ENCODE measurements at places on chromosomes 4 and X.

DNA sequence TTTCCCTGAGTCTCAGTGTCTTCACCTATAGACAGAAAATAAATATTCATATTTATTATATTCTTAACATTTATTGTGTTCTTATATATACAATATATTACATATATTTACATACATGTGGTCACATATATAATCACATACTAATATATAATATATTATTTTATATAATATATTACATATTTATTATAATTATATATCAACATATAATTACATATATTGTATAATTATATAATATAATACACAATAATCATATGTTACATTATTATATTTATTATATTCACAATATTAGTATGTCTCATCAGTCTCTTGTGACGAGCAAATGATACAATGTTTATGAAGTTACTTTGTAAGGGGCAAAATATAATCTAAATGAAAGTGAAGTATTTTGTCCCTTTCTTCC is 87.7 kb downstream of the KDR start:
- DNase-seq, result no peak

DNA sequence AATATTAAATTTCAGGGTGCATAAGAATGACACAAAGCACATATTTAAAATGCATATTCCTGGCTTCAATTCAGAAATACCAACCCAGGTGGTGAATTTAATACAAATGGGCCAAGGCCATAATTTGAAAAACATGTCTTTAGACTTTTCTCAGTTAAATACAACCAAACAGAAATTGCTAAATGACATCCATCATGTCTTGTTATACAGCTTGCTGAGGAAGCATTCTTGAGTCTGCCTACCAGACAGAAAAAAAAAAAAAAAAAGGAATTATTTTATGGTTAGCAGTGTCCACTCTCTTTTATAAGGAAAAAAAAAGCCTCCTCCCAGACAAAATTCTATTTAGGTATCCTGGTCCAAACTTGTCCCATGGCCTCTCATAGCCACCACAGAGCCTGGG is 119.1 kb downstream of the PAPSS1 start:
- DNase-seq, result no peak

GRCh38 chrX:101206471-101206870 is 13.1 kb upstream of the DRP2 start:
- no peak for DNase-seq

GRCh38 chr4:34676400-34676799 is 1567.9 kb downstream of the ARAP2 start:
- no peak for DNase-seq

DNA sequence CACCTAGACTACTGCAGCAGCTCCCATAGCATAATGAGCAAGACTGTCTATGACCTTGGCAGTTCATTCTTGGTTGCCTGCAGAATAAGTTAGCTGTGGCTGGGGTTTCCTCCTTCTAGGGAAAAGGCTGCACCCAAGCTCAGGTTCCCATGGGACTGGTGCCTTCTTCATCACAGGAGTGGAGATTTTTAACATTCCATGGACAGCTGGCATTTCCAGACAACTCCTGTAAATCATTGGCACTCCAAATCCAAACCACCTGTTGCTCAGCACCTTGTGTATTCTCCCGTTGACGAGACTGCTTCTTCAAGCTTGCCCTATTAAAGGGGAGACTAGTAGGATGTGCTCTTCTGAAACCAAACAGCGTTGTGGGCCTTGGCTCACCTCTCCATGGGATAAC is 7.8 kb upstream of the NUP54 start:
- DNase-seq, result no peak

- DNase-seq, result peak; percentile 23
Measured at GRCh38 chr4:110071466-110071865, 126.9 kb downstream of the ELOVL6 start.

GRCh38 chr4:31370866-31371465 is 650.8 kb downstream of the PCDH7 start:
- DNase-seq, result no peak

DNA sequence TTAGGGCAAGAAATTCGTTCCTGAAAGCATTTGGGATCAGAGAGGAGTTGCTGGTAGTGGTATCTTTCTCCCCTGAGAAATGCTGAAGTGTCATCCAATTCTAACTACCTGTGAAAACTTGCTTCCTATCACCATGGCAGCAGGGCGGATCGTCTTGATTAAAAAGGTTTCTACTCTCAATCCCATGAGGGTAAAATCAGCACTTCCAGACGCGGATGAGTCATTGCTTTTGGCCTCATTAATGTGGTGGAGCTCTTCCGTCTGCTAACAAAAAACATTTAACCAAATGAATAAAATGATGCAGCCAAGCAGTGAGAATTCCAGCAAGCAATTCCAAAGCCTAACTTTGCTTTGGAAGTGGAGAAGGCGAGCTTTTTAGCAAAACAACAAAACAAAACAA is 325.6 kb downstream of the CAMK2D start:
- peak; percentile 75 for DNase-seq

DNA sequence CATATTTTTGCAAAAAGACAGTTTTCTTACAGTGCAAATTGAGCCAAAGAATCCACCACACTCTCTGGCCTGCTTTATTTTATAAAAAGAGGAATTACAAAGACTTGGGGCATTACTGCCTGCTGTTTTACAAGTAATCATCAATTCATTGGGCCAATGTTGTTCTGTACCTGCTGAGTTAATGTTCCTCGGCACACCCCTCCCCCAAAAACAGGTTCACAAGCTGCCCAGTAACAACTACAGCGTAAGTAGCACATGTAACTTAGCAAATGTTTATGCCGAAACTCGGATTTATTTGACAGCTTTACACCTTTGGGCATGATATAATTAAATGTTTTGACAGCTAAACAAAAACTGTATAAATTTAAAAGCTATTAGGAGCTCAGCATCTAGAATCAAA is 214.6 kb upstream of the MAB21L2 start:
- DNase-seq, result no peak

GRCh38 chrX:374596-374995 is 12.1 kb downstream of the PPP2R3B start:
- no peak for DNase-seq

GRCh38 chrX:16797358-16797757 is 11.1 kb downstream of the TXLNG start:
- DNase-seq, result no peak

GRCh38 chr4:125728568-125728967 is 413.8 kb downstream of the FAT4 start:
- no peak for DNase-seq

DNA sequence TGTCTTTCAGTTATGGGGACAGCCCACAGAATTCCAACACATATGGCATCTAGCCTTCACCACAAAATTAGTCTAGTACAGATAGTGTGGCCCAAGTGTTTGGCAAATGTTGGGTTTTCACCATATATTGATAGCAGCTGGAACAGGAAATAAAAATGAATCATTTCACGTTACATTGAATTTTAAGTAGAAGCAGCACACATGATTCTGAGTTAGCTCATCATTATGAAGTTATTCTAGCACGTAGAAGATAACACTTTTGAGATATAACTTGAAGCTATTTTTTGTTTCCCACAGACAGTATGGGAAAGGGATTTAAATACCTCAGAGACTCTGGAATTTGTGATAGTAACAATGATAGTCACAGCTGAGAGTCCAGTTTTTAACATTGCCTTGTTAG is 118.7 kb downstream of the FAT4 start:
- DNase-seq, result no peak

GRCh38 chr4:119585771-119586170 is 42.8 kb downstream of the PDE5A start:
- no peak for DNase-seq

- no peak for DNase-seq
Measured at GRCh38 chr4:121776610-121777401, 11.8 kb upstream of the SMIM43 start.

- DNase-seq, result no peak
Measured at GRCh38 chrX:72169008-72169728, 12.4 kb upstream of the PIN4 start.

DNA sequence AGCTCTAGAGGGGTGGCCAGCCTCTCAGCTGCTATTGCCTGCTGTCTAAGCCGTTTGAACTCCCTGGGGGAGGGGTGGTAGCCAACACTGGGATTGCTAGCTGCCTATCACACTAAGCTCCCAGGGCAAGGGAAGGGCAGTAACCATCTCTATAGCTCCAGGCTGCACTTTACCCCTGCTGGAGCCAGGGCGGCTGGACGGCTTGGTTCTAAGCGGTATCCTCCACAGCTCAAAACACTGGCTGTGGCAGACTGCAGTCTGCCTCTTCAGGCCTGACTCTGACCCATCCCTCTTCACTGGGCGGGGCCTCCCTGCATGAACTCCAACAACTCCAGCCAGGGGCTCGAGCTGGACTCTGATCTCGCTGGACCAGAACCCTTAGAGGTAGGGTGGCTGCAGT is 55.3 kb upstream of the GNRHR start:
- no peak for DNase-seq

- DNase-seq, result no peak
Measured at GRCh38 chr4:173913496-173913895, 370.0 kb downstream of the FBXO8 start.

- DNase-seq, result peak; percentile 57
Measured at GRCh38 chrX:103254171-103254824, 657 bp downstream of the TCEAL8 start.

DNA sequence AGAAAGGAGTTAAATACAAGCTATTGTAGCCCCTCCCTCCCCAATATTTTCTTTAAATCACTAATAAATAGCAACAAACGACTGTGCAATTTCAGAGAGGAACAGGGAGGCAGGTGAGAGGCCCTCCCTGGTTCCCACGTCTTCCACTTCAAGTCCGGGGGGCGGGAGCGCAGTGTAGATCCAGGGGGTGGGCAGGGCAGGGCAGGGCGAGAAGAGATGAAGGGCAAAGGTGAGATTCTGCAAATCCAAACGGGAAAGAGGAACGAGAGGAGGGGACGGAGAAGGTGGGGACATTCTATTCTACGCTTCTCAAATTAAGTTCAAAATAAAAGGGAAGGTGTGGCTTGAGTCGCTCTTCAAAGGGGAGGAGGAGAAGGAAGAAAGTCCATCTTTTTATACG is 6.8 kb downstream of the NKX6-1 start:
- DNase-seq, result no peak

DNA sequence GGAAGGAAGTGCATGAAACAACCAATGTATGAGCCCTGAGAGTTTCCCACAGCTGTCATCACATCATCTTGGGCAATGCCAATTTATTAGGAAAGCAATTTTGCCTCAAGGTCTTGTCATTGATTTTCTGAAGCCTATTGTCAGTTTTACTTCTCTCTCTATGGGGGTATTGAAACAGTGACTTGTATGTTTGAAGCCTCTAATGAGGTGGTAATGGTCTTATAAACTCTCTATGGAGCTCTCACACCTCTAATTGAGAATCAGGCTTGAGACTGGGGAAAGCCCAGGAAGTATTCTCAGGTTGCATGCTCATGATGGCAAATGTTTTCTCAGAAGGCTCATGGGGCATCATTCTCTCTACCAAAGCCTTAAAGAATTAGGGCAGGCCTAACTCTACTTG is 308.2 kb upstream of the EMCN start:
- no peak for DNase-seq

DNA sequence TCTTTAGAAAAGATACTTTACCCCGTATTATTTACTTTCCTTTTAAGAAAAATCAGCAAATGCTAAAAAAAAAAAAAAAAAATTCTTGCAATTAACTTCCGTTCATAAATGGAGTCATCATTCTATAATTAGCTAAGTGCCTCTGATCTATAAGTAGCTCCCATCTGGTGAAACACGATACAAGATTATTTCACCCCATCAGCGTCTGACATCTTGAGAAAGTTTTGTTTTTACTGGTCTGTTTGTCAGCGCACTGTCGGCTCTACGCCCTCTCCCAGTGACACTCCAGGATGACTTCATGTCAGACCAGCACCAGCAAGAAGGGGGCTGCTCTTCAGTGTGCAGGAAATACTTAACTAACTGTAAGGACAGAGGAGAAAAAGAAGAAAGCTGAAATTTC is 108.3 kb downstream of the AFAP1 start:
- DNase-seq, result no peak

DNA sequence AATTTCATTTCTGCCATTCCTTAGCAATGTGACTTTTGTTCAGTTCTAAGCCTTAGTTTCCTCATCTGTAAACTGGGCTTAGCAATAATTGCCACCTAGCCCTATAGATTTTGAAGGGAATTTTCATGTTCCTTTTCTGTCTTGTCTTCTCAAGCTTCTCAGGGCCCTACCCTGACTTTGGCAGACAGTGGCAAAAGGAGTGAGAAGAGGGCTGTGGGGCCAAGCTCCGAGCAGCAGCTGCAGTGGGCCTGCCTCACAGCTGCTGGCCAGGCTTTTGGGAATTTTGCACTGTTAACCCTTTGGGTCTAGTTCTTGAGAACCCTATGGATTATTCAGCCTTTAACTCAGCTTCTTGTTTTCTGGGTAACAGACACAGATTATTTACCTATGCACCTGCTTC is 67.6 kb upstream of the IGSF1 start:
- no peak for DNase-seq

DNA sequence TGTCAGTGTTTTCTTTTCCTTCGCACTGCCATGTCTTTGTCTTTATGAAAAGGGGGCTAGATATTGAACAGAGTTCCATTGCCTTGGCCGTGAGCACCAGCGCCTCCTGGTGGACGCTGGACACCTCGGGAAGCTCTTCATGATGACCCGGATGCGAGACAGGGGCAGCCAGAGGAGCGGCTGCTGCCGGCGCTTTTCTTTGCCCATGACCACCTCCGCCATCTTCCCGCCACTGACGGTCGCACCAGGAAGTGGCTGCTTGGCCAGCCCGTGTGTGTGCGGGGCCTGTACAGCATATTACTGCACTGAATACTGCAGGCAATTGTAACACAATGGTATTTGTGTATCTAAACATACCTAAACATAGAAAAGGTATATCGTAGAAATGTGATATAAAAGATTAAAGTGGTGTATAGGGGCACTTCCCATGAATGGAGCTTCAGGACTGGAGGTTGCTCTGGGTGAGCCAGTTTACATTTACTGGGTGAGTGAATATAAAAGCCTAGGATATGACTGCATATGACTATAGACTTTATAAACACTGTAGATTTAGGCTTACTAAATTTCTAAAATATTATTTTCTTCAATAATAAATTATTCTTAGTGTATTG is 15.8 kb upstream of the GRIA2 start:
- DNase-seq, result no peak

GRCh38 chr4:22552812-22553211 is 36.9 kb upstream of the ADGRA3 start:
- no peak for DNase-seq

- no peak for DNase-seq
Measured at GRCh38 chr4:808860-809570, 16.9 kb downstream of the CPLX1 start.

- DNase-seq, result no peak
Measured at GRCh38 chrX:114365065-114365834, 218.6 kb upstream of the HTR2C start.

GRCh38 chrX:153693216-153694086 is 5.7 kb downstream of the SLC6A8 start:
- DNase-seq, result no peak

- no peak for DNase-seq
Measured at GRCh38 chrX:35289952-35290351, 347.4 kb downstream of the FAM47B start.

DNA sequence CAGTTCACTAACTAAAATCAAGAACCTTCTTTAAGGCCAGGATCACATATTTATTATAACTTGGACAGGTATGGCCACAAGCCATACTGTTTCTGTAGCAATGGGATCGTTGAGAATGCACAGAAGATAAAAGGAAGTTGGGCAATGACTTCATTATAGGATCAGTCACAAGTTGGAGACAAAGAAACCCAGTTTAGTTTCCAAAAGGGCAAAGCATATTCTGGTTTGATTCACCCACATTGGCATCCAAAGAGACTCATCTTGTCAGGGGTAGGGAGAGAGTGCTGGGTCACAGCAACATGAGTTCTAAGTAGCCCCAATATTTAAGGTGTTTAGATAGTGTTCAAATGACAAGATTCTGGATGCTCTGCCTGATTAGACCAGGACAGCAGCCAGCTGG is 317.1 kb upstream of the GALNT7 start:
- DNase-seq, result no peak

- DNase-seq, result no peak
Measured at GRCh38 chr4:10320130-10320529, 137.1 kb downstream of the ZNF518B start.

Measured in heart right ventricle (tissue), 16 donors.